Stomach (tissue), 19 donors: ENCODE measurements at places on chromosomes 11 and 22. TPM values are rescaled to one million over a fixed set of nuclear protein-coding genes. Genes with fewer than 3 reads are reported as not detected.
A peak's percentile ranks its signal among the peaks of the same experiment; 100 is the strongest.

The APLNR gene
- not detected for total RNA-seq

The HSPA8 gene
- 775 TPM for total RNA-seq

DNA sequence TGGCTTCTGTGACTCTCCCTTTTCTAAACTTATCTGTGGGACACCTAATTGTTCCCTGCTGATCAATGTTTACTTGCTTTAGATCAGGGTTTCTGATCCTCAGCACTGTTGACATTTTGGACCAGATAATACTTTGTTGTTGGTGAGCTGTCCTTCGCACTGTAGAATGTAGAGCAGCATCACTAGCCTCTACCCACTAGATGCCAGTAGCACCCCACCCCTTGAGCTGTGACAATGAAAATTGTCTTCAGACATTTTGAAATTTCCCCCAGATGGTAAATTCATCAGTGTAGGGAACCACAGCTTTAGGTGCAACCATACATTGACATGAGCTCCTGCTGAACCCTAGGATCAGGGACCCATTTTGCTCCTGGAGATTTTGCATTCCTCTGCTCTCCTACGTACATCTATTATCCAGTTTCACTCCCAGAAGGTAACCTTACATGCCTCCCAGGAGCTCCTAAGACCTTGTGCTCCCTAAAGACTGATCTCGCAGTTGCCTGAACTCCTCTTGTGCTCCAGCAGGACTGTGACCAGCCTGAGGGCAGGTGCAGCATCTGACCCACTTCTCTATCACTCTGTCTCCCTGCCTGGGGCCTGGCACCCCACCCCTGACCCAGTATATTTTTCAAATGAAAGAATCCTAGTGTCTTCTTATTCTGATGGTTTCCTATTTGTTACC, 107.8 kb downstream of the FAR1 start:
- no peak for DNase-seq
- H3K27ac ChIP-seq = no peak overlapping the region
- H3K4me3 ChIP-seq = no peak overlapping the region
- H3K36me3 ChIP-seq = no peaks in the 10 kb centered on the region

- peaks cover 47% of the 10 kb centered on the region for H3K4me1 ChIP-seq
- H3K27ac ChIP-seq = no peak overlapping the region
- H3K36me3 ChIP-seq = no peaks in the 10 kb centered on the region
- DNase-seq = no peak
These were observed 18.3 kb downstream of the PRSS23 start for GRCh38 chr11:86818462-86819192.

- no peak for DNase-seq
- no peaks in the 10 kb centered on the region for H3K27me3 ChIP-seq
- no peaks in the 10 kb centered on the region for H3K36me3 ChIP-seq
- no peak overlapping the region for H3K4me3 ChIP-seq
- H3K4me1 ChIP-seq = no peaks in the 10 kb centered on the region
- no peak overlapping the region for H3K27ac ChIP-seq
These were observed 194.8 kb upstream of the BLID start for GRCh38 chr11:122310766-122311165.

The CADM1 gene
- total RNA-seq = 0.58 TPM

The MMP7 gene
- 2.0 TPM for total RNA-seq

- peaks cover 46% of the 10 kb centered on the region for H3K27me3 ChIP-seq
- DNase-seq = no peak
- peaks cover 19% of the 10 kb centered on the region for H3K4me1 ChIP-seq
- H3K36me3 ChIP-seq = no peaks in the 10 kb centered on the region
These were observed 3.5 kb upstream of the B4GALNT4 start for GRCh38 chr11:365831-366230.

- H3K4me1 ChIP-seq = peaks cover 41% of the 10 kb centered on the region
- no peak overlapping the region for H3K27ac ChIP-seq
- no peaks in the 10 kb centered on the region for H3K27me3 ChIP-seq
These were observed 4.7 kb downstream of the TPST2 start for GRCh38 chr22:26585104-26585790.

GRCh38 chr22:19569276-19569640, 45.0 kb upstream of the CLDN5 start:
- no peaks in the 10 kb centered on the region for H3K36me3 ChIP-seq
- H3K4me3 ChIP-seq = no peak overlapping the region
- no peak overlapping the region for H3K27ac ChIP-seq
- no peak for DNase-seq
- H3K27me3 ChIP-seq = peaks cover 28% of the 10 kb centered on the region
- no peaks in the 10 kb centered on the region for H3K4me1 ChIP-seq

GRCh38 chr22:29964776-29965175, 81.8 kb downstream of the MTMR3 start:
- H3K36me3 ChIP-seq = no peaks in the 10 kb centered on the region
- H3K27ac ChIP-seq = no peak overlapping the region
- H3K4me3 ChIP-seq = no peak overlapping the region
- no peak for DNase-seq
- H3K4me1 ChIP-seq = peaks cover 7% of the 10 kb centered on the region

- H3K27me3 ChIP-seq = no peaks in the 10 kb centered on the region
- no peak for DNase-seq
- no peak overlapping the region for H3K4me3 ChIP-seq
- H3K4me1 ChIP-seq = peaks cover 5% of the 10 kb centered on the region
- no peaks in the 10 kb centered on the region for H3K36me3 ChIP-seq
- H3K27ac ChIP-seq = no peak overlapping the region
These were observed 12.7 kb downstream of the DDI1 start for GRCh38 chr11:104049116-104049515.

The RIBC2 gene
- 5.3 TPM for total RNA-seq

DNA sequence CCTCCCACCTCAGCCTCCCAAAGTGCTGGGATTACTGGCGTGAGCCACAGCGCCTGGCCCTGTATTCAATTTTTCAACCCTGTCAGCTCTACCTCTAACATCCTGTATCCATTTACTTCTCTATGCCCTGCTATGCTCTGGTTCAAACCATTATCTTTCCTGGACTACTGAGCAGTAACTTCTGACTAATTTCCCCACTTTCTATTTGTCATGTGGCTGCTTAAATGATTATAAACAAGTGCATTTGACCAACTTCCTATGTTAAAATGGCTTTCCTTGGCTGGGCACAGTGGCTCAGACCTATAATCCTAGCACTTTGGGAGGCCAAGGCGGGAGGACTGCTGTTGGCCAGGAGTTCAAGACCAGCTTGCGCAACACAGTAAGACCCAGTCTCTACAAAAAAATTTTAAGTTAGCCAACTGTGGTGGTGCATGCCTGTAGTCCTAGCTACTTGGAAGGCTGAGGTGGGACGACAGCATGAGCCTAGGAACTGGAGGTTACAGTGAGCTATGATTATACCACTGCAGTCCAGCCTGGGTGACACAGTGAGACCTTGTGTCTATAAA, 2.1 kb downstream of the MED19 start:
- no peak overlapping the region for H3K27ac ChIP-seq
- peaks cover 5% of the 10 kb centered on the region for H3K36me3 ChIP-seq
- no peak for DNase-seq
- H3K4me3 ChIP-seq = no peak overlapping the region

The TEX12 gene
- not detected for total RNA-seq

DNA sequence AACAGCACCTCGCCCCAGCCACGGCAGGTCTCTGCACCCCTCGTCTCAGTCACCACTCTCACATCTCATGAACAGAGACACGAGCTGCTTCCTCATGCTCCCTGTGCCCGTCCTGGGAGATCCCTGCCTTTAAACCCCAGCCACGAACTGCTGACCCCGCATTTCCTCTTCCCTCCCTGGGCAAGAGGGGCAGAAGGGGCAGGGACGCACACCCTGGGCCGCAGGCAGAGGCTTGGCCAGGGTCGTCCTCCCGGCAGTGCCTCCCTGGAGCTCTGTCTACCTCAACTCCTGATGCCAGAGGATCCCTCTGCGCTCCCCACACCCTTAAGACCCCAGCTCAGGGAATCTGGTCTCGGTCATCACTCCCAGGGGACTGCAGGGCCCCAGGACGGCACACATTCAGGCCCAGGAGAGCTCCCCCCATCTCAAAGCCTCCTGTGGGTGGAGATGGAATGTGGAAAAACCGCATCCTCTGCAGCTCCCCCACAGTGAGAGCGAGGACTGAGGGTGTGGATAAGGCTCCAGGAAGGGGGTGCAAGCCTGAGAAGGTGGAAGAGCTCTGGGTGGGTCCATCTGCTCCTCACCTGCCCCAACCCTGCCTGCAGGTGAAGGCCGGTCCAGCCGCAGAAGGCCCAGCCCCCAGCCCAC, 1.2 kb downstream of the BID start:
- no peaks in the 10 kb centered on the region for H3K27me3 ChIP-seq
- H3K27ac ChIP-seq = peak overlapping the region; percentile 72
- peaks cover 12% of the 10 kb centered on the region for H3K4me1 ChIP-seq
- DNase-seq = peak; percentile 73
- peak overlapping the region; percentile 89 for H3K4me3 ChIP-seq
- H3K36me3 ChIP-seq = no peaks in the 10 kb centered on the region

The EI24 gene
- total RNA-seq = 106 TPM

GRCh38 chr11:108680271-108680670, 15.4 kb downstream of the DDX10 start:
- no peaks in the 10 kb centered on the region for H3K27me3 ChIP-seq
- no peak overlapping the region for H3K4me3 ChIP-seq
- DNase-seq = no peak
- H3K27ac ChIP-seq = no peak overlapping the region
- no peaks in the 10 kb centered on the region for H3K4me1 ChIP-seq

The SYT12 gene
- total RNA-seq = not detected

GRCh38 chr11:29224739-29225384, 792.0 kb downstream of the KCNA4 start:
- no peak overlapping the region for H3K27ac ChIP-seq
- no peaks in the 10 kb centered on the region for H3K27me3 ChIP-seq
- no peak for DNase-seq
- no peaks in the 10 kb centered on the region for H3K36me3 ChIP-seq

DNA sequence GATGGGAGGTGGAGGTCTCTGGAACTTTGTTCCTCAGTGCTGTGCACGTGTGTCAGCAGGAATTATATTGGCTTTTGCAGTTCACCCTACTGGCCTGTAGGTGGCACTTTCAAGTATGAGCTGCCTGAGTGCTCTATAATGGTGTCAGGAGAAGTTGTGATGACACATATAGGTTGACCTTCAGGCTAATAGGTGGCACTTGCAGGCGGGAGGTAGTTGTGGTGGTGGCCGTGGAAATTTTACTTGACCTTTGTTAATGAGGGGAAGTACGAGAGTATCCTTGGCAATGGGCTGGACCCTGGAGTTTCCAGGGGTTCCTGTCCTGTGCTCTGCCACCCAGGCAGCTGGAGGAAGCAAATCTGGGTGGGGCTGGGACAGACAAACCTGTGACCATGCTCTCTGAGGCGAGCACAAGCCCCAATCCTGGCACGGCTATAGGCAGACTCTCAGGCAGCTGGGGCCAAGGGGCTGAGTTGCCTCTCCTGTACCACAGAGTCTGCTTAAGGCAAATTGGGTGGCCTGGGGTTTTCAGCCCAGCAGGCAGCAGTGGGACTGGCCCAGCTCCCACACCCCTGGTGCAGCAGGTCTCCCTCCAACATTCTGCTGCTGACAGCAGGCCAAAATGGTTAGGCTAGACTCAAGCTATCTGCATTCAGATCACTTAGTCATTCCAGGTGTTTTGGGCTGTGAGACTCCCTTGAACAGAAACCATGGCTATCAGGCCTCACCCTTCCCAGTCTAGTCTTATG, 147.5 kb upstream of the CTSC start:
- no peak overlapping the region for H3K27ac ChIP-seq
- H3K36me3 ChIP-seq = no peaks in the 10 kb centered on the region
- peak; percentile 28 for DNase-seq
- H3K4me1 ChIP-seq = peaks cover 8% of the 10 kb centered on the region
- H3K27me3 ChIP-seq = no peaks in the 10 kb centered on the region

- peaks cover 35% of the 10 kb centered on the region for H3K4me1 ChIP-seq
- H3K4me3 ChIP-seq = peak within 1 kb of the TSS; percentile 50
- peaks cover 30% of the 10 kb centered on the region for H3K36me3 ChIP-seq
These were observed at the start of gene ARAP1 for GRCh38 chr11:72752088-72752914. Gene ARAP1, minus strand, starts transcription at chr11:72752408. Its CDS starts 25,280 bp downstream, at chr11:72727128.

- H3K27me3 ChIP-seq = no peaks in the 10 kb centered on the region
- no peaks in the 10 kb centered on the region for H3K4me1 ChIP-seq
- no peaks in the 10 kb centered on the region for H3K36me3 ChIP-seq
These were observed 89.5 kb downstream of the ME3 start for GRCh38 chr11:86582898-86583297.

- no peak overlapping the region for H3K4me3 ChIP-seq
- no peaks in the 10 kb centered on the region for H3K4me1 ChIP-seq
- no peaks in the 10 kb centered on the region for H3K36me3 ChIP-seq
- H3K27ac ChIP-seq = no peak overlapping the region
- DNase-seq = no peak
These were observed 3.9 kb upstream of the LMO2 start for GRCh38 chr11:33895752-33896137.

GRCh38 chr11:9790703-9791102, 126.8 kb downstream of the SWAP70 start:
- H3K27ac ChIP-seq = no peak overlapping the region
- H3K27me3 ChIP-seq = no peaks in the 10 kb centered on the region
- H3K36me3 ChIP-seq = peaks cover 44% of the 10 kb centered on the region
- peaks cover 13% of the 10 kb centered on the region for H3K4me1 ChIP-seq
- DNase-seq = no peak
- H3K4me3 ChIP-seq = no peak overlapping the region

DNA sequence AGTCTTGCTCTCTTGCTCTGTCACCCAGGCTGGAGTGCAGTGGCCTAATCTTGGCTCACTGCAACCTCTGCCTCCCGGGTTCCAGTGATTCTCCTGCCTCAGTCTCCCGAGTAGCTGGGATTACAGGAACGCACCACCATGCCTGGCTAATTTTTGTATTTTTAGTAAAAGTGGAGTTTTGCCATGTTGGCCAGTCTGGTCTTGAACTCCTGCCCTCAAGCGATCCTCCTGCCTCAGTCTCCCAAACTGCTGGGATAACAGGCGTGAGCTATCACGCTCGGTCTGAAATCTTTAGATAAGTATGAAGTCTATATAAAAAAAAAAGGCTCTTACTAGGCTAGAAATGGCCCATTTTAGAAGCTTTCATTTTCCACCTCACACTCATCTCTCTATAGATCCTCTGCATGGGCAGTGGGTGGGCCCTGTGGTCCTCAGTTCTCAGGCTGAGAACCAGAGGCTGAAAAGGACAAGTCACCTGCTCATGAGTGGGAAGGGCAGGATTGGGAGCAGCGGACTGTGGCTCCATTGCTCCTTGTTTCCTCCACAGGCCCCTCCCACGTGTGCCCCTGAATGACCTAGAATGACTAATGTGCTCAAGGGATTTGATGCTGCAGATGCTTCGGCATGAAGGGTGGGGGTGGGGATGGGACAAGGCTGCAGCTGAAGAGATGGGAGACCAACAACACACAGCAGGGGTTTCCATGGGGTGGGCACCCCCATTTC, 19.8 kb upstream of the PRAME start:
- H3K27ac ChIP-seq = no peak overlapping the region
- H3K27me3 ChIP-seq = no peaks in the 10 kb centered on the region
- H3K4me1 ChIP-seq = no peaks in the 10 kb centered on the region

GRCh38 chr11:29171360-29171950, 845.4 kb downstream of the KCNA4 start:
- no peak overlapping the region for H3K4me3 ChIP-seq
- no peaks in the 10 kb centered on the region for H3K27me3 ChIP-seq
- no peaks in the 10 kb centered on the region for H3K36me3 ChIP-seq
- no peak overlapping the region for H3K27ac ChIP-seq
- H3K4me1 ChIP-seq = no peaks in the 10 kb centered on the region
